SJSA1 (cell line): ENCODE measurements at places on chromosomes 11 and 22.
A peak's percentile ranks its signal among the peaks of the same experiment; 100 is the strongest.

DNA sequence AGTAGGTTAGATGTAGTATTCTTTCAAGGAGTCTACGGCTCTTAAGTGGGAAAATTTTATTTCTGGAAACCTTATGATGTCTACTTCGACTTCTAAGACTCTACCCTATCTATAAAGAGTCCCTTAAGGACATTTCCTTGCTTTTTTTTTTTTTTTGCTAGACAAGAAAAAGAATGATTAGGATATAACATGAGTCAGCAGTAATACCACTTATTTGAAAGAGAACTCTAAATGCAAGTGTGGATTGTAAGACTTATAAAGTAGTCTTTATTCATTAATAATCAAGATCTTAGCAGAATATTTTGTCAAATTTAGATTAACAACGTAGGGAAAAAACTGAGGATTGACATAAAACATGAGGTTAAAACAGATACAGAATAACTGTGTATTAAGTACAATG, 71.0 kb downstream of the DKK3 start:
- no peak for DNase-seq

- DNase-seq: no peak
Observed at GRCh38 chr11:95132956-95133355, 43.3 kb downstream of the ENDOD1 start.

DNA sequence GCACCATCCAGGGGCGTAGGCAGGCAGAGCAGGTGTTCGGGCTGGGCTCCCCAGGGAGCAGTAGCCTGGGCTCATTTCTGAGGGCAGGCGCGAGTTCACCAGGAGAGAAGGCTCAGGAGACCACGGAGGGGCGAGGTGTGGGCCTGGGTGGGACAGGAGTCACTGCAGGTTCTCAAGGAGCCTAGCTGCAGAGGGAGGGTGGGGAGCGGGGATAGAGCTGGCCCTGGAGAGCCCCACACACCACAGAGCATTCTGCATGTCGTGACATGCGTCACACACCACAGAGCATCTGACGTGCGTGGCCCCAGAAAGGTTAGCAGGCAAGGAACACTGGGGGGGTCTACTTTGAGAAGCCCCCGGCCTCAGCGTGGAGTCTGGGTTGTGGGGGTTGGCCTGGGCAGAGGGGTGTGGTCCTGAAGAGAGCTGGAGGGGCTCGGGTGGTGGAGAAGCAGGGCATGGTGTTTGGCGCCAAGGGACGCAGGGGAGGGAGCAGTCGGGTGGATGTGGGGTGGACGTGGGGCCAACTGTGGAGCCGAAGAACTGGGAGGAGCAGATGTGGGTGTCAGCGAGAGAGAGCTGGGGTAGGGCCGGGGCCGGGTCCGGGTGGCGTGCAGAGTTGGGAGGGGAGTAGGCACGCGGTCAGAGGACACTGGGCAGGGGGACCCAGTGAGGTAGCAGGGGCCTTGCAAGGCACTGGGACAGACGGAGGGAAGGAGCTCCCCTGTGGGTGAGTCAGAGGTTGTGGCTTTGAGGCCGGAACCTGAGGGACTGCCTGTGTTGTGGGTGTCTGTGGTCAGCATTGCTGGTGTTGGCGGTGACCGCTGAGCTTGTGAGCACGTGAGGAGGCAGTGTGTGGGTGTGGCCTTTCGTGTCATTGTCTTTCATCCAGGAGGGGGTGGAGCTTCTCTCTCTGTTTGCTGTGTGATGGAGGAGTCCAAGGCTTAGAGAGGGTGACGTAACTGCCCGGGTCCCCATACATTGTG, 25.5 kb downstream of the CTTN start:
- peak; percentile 98 for DNase-seq

DNA sequence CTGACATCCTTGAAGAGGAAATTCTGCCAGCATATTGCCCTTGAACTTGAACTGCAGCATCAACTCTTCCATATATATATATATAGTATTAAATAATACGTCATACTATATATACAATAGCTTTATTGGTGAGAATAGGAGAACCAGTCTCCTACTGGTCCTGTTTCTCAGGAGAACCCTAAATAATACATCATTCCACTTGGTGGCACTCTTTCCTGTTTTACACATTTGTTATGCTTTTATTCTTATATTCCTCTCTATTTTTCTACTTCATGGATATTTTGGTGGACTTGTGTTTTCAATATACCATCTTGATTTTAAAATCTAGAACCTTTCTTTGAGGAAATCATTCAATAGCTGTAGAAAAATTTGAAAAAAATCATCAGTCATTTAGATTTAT, 193.3 kb downstream of the TRPC6 start:
- DNase-seq: no peak

DNA sequence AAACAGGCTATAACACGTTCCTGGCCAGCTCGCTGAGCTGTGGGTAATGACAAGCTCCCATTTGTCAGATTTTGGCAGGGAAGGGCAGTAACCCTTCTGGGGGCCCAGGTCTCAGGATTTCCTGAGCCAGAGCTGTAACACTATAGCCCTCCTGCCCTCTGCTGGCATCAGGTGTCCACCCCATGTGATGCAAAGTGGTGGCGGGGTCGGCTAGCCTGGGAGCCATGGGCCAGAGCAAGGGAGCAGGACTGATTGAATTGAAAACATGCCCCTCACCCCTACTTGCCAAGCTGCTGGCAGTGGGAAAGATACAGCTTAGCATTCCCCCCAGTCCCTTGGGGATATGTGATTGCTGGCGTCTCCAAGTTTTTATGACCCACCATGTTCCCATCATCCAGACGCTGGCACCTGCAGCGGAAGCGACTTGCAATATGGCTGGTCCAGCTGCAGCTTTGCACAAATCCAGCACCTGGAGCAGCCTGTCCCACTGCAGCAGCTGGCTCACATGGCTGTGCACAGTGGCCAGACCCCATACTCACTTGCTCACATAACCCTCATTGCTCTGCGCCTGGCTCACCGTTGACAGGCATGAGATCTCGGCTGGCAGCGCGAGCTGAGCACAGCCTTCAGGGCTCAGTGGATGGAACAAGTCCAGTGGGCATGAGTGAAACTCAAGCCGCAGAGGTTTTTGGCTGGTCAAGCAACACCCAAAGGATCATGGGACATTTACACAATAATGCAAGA, 1147.8 kb downstream of the JRKL start:
- no peak for DNase-seq

- DNase-seq: no peak
Observed at GRCh38 chr22:25650833-25651232, 86.4 kb downstream of the GRK3 start.

DNA sequence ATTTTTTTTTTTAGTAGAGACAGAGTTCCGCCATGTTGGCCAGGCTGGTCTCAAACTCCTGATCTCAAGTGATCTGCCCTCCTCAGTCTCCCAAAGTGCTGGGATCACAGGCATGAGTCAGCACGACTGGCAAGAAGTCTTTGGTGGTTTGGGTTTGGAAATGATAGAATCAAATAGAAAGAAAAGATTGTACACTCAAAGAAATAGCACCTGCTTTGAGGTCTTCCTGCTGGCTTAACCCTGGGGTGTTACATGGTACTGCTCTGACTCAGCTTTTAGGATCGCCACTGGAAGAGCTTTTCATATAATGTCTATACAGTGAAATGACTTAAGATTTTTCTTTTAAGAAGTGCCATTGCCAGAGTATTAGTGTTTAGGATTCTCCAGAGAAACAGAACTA, 50.2 kb downstream of the JAM3 start:
- no peak for DNase-seq

- DNase-seq: no peak
Observed at GRCh38 chr11:10451426-10452116, 3.5 kb upstream of the AMPD3 start.

- DNase-seq: no peak
Observed at GRCh38 chr11:66311965-66312548, 4.8 kb downstream of the CD248 start.

DNA sequence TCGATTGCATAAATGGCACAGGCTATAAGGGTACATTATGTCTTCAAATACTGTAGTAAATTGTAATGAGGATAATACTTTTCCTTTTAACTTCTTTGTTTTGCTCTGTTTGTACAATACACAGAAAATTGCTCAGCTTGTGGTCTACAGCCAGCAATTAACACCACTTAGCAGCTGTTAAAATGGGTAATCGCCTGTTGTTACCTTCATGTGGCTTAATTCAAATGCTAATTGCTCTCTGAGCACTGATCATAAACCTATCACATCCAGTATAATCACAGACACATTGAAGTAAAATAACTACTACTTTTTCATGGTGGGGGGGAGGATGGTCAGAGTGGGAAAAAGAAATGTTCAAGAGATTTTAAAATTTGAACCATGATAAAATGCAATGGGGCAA, 1164.1 kb upstream of the CNTN5 start:
- no peak for DNase-seq

DNA sequence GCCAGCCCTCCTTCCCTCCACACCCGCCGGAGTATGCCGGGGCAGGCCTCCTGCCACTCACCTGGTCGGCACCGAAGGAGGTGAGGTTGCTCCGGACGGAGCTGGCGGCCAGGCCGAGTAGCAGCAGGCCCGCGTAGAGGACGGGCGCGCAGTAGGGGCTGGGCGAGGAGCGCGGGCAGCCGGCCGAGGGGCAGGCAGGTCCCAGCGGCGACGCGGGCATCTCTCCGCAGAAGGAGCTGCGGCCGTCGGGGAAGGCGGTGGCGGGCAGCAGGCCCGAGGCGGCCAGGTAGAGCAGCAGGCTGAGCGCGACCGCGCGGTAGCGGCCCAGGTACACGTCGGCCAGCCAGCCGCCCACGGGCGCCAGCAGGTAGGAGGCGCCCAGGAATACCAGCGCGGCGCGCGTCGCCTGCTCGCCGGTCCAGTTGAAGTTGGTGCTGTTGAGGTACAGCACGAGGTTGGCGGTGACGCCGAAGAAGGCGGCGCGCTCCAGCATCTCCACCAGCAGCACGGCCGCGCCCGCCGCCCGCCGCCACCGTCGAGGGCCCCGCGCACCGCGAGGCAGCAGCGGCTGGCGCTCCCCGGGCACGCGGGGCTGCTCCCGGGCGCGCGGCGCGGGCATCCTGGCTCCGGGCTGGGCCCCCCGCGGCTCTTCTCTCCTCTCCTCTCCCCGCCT, 907 bp downstream of the SLC15A3 start:
- no peak for DNase-seq

DNA sequence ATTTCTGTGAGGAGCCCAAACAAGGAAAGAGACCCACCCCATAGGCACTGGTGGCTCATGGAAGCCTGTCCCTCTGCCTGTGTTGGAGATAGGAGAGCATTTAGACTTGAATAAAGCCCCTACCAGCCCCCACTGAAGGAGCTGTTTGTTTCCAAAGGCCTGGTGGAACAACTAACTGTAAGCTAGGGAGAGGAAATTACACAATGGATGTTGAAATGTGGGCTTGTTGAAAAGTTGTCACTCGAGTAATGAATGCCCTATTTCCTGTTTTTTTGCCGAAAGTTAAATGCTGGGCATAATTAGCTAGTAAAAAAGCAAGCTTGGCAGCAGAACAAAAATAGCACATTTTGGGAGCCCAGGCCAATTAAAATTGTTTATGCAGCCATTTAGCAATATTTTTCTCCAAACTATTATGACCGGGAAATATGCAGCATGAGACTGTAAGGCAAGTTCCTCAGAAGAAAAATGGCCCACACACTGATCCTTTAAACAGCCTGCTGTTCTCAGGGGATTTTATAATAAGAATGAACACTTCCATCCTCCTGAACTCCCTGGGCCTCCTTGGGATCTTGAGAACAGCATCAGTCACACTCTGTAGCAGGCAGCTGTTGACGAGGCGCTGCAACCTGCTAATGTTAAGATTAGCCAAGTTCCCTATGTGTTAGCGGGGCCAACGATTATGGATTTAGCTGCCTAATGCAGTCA, 38.6 kb upstream of the LMO2 start:
- DNase-seq: no peak

DNA sequence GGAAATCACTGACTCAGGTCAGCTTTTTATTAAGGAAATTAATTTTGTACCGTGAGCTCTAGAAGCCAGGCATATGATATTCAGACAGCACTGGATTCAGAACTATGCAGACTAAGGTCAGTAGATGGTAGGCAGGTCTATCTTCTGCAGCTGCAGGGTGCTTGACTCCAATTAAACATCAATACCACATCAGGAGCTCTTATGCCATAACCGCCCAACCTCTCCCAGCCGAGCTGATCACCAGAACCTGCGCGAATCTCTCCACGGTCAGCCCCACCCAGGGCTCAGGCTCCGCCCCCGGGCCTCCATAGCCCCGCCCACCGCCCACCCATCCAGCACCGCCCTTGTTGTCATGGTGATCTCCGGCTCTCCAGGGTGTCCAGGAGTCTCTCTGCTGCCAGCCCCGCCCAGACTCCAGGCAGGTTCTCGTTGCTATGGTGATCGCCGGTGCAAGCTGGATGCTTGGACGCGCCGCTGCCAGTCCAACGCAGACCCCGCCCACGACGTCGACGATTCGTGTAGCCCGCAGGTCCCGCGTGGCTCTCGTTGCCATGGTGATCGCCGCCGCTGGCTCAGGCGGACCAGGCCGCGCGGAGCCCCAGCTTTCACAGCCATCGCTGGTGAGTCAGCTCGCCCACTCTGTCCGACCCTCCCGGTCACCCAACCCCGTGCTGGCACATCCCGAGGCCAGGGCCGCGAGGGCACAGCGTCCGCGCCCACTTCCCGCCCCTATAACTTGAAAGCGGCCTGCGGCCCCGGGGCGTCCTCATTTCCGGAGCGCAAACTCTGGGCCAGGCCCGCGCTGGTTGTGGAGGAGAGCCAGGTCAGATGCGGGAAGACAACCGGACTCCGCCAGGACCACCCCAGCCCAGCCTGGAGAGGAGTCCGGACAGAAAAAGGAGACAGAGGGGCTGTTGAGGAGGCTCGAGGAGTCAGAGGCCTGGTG, at the start of gene RAB36:
Gene RAB36 (plus strand): TSS at position 546 of the 946 bp plus-strand sequence. CDS start 1,140 bp downstream, outside the sequence.
- DNase-seq: peak; percentile 98

- no peak for DNase-seq
Observed at GRCh38 chr11:43396617-43397016, 37.9 kb downstream of the TTC17 start.

GRCh38 chr22:35156945-35157344, 91.0 kb downstream of the ISX start:
- no peak for DNase-seq
